ENCODE measurements at places on chromosomes 12 and 14. TPM values are rescaled to one million over a fixed set of nuclear protein-coding genes. Genes with fewer than 3 reads are reported as not detected.

The TGFB3 gene
- 45.2 TPM for total RNA-seq

The RNF212B gene
- total RNA-seq: not detected

The TEX52 gene
- total RNA-seq: not detected

The TPH2 gene
- not detected for total RNA-seq

The FOXN4 gene
- 0.10 TPM for total RNA-seq

The RALGAPA1 gene
- 110 TPM for total RNA-seq

The TOMM20L gene
- not detected for total RNA-seq

The ART4 gene
- 1.3 TPM for total RNA-seq

The NEUROD4 gene
- total RNA-seq: not detected

The ACRBP gene
- 0.99 TPM for total RNA-seq

The EML5 gene
- total RNA-seq: 0.49 TPM

The DTX1 gene
- 9.0 TPM for total RNA-seq

The ABCC9 gene
- 46.3 TPM for total RNA-seq

The BIN2 gene
- total RNA-seq: 5.6 TPM

The RASAL1 gene
- total RNA-seq: 8.1 TPM

The AQP2 gene
- total RNA-seq: not detected

The PPFIA2 gene
- total RNA-seq: 1.6 TPM

The RTN1 gene
- 6.1 TPM for total RNA-seq

The MYF6 gene
- 9.8 TPM for total RNA-seq

The BEGAIN gene
- total RNA-seq: 1.4 TPM

The DUSP6 gene
- total RNA-seq: 57.8 TPM

The KERA gene
- total RNA-seq: 4.8 TPM

The ATXN2 gene
- total RNA-seq: 49.1 TPM

The KRT73 gene
- total RNA-seq: 22.2 TPM

The FIGNL2 gene
- total RNA-seq: 0.69 TPM

The TMPRSS12 gene
- not detected for total RNA-seq

The CCDC197 gene
- total RNA-seq: not detected

The STXBP6 gene
- total RNA-seq: 7.6 TPM

The EXOC3L4 gene
- total RNA-seq: 0.30 TPM

The SERPINA1 gene
- total RNA-seq: 11.1 TPM

The EEF1AKMT3 gene
- 8.9 TPM for total RNA-seq

The NKX2-1 gene
- total RNA-seq: not detected

The MYL6B gene
- total RNA-seq: 78.8 TPM

All from skin of body (tissue), 3 donors.